Fibroblast of lung (primary cell): ENCODE measurements at places on chromosomes 2 and 18.

DNA sequence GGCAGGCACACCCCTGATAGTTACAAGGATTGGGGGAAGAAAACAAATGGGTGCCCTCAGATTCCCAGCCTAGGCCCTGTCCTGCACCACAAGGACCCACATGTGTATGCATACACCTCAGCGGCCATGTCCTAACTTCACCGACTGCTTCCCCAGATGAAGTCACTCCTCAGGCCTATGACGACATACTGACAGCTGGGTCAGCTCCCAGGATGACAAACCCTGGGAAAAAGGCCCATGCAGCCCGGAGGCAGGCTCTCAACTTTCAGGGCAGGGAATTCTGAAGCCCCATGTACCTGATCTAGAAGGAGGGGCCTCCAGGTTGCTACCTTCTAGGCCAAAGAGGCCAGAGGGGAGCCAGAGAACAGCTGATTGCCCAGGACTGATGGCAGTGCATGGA, 11.0 kb upstream of the PLEKHM3 start:
- peak; percentile 42 for DNase-seq

- no peak for DNase-seq
These were observed 184.5 kb upstream of the CWC22 start for GRCh38 chr2:180191432-180192124.

DNA sequence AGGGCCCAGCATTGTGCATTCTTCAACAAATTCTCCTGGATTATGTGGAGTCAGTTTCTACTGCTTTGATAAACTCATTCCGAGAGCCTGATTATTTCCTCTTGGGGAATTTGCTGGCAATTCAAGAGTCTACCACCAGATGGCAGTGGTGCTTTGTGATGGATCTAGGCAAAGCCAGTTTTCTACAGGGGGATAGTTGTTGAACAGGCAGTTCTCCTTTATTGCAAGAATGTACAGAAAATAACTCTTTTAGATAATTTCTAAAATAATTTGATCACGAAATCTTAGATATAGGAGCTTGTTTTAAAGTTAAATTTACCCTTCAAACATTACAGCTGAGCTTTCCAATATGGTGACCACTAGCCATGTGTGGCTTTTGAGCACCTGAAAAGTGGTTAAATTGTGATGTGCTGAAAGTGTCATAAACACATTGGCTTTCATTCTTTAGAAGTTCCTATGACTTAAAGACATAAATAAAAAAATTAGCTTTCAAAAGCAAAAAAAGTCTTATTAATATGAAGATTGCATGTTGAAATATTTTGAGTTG, 66.7 kb upstream of the HAAO start:
- DNase-seq = peak; percentile 58

GRCh38 chr18:76195601-76196000, 299.4 kb downstream of the ZNF516 start:
- DNase-seq = peak; percentile 3

DNA sequence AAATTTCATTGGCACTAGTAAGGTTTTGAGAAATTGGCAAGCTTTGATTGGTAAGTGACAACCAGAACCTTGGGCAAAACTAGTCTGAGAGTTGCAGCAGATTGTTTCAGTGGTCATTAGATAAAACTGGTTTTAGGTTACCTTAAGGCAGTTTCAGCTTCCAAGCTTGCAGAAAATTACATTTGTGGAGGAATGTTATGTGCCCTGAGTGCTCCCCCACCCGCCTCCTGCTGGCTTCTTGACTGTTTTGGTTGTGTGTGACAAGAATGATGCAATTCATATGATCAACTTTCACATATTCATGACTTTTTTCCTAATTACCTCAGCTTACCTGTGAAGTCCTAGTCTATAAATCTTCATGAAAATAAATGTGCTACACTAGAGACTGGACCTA, 599.5 kb upstream of the ZNF804A start:
- DNase-seq = no peak

DNA sequence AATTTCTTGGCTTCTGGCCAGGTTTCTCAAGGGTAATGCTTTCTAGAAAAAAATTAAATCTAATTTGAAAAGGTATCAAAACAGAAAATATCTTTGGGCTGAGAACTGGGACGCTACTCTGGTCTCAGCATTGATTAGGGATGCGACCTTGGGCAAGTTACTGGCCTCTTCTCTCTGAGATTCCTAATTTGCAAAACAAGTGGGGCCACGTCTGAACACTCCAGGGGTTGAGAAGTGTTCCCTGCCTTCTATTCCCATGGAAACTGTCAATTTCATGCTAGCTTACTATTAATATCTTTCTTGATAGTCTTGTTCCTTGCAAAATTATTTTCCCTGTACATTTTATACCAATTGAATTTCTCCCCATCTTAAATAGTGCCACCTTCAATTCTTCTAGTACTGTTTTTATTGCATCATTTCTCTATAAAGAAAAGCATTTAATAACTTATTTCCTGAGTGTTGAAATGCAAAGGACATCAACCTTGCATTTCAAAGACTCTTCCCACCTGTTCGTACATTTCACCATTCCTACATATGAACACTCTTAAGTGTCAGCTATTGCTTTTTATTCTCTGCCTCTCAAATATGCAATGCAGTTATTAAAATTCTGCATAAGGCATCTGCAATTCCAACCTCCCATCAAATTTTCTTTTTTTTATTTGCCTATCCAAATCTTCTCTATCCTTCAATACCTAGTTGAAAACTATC, 118.3 kb upstream of the DSEL start:
- no peak for DNase-seq

GRCh38 chr2:152445791-152446201, 110.8 kb downstream of the FMNL2 start:
- peak; percentile 84 for DNase-seq

- no peak for DNase-seq
These were observed 607.5 kb upstream of the REG3G start for GRCh38 chr2:78418021-78418420.

DNA sequence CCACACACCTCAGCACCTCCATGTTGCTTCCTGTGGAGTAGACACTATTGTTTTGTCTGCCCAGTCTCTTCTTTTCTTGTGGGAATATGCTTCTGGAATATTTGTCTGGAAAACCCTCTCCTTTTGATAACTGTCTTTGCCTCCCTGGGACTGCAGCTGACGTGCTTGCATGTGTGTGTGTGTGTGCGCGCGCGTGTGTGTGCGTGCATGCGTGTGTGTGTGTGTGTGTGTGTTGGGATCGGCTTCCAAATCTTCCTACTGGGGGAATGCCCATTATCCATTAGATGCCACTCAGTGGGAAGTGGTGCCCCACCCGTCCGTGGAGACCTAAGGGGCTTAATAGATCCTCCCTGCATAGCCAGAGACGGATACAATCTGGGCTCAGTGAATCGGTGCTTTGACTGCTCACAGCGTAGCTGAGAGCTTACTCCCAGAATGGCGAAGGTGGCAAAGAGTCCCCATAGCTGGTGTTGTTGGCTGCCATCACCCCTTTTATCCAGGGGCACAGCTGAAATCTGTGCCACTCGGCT, 86.9 kb downstream of the RRM2 start:
- no peak for DNase-seq

DNA sequence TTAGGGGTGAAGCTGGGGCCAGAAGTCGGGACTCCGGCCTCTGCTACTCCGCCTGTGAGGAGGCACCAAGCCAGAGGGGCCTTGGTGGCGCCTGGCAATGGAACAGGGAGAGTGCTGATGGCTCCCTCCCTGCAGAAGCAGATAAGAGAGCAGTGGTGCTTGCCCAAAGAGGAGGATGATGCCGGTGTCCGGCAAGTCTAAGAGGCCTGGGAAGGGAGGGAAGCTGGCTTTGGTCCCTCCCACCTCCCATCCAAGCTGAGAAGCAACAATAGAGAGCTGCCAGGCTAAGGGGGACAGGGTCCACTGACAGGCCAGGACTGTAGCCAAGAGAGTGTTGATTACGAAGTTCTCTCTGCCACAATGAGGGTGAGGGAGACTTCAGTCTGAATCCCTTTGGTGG, 479.5 kb downstream of the TNS1 start:
- no peak for DNase-seq

GRCh38 chr2:205561441-205561840, 120.9 kb upstream of the NRP2 start:
- no peak for DNase-seq

DNA sequence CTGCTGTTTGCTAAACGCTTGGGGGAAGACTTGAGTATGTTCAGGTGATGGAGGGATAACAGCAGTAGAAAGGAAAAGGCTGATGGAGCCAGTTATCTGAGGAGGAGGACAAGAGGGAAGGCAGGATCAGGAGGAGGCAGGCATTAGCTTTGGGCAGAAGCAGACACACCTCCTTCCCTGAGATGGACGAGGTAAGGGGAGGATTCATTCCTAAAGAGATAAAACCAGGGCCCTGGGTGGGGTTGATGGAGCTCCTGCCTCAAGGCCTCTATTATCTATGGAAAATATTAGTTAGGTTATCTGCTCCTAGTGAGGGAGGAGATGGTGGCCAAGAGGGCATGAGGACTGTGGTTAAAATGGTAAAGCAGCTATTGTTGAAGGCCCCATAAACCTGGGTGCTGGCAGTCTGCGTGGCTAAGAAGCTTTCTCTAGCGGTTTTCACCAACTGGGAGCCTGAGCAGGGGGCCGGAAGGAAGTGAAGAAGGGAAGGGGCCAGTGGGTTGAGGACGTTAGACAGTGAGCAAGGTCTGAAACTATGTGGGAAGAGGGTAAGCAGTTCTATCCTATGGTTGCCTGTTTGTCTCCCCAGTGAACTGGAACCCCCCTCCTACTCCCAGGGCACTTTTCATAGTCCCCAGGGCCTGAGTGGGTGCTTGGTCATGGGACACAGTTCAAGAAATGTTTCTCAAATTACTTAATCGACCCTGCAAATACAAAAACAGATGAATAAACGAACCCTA, 56.6 kb upstream of the HK2 start:
- no peak for DNase-seq

GRCh38 chr2:18724371-18725145, 135.2 kb upstream of the NT5C1B start:
- DNase-seq = no peak

- no peak for DNase-seq
These were observed 199.8 kb downstream of the CLIP4 start for GRCh38 chr2:29314816-29315571.

DNA sequence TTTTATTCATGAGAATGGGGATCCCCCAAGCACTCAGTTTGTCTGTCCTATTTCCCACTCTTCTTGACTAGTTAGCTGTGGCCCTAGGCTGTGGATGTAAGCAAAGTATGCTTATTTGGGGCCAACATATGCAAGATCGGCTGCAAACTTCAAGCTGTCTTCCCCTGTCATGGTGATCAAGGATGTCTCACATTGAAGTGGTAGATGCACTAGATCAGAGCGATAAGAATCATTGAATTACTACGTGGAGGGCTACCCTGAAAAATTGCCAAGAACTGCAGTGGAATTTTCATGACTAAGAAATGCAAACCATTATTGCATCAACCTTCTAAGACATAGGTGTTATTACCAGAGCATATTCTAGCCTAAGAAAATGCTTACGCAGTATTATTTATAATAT, 527.4 kb downstream of the RNF144A start:
- no peak for DNase-seq

DNA sequence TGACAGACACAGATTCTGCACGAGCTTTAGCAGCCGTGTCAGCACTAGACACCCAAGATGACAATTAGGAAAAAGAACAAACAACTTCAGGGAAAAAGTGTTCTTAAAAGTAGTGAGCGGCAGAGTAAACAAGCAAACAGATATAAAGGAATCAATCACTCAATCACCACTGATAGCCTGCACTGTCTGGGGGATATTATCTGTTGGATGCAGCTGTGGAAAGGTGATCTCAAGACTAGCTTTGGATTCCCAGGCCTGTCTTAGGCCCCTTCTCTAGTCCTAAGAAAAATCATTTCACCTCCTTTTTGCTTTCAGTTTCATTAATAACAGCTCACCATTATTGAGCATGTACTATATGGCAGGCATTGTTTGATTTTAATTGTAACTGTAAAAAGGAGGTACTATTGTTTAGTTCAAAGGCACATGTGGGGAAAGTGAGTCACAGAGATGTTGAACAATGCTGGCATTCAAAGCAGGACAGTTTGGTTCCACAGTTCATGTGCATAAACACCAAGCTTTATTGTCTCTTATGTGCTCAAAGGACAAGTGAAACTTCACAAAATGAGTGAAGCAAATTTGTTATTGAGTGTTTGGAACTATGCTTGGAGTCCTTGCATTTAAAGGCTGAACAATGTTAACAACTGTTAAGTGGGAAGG, 147.3 kb upstream of the TCF4 start:
- DNase-seq = no peak

GRCh38 chr18:9333441-9334328, 888 bp upstream of the TWSG1 start:
- no peak for DNase-seq

- no peak for DNase-seq
These were observed 50.6 kb downstream of the SLC9A4 start for GRCh38 chr2:102523651-102524050.

GRCh38 chr2:137161250-137161649, 395.9 kb downstream of the THSD7B start:
- no peak for DNase-seq

- DNase-seq = no peak
These were observed 10.4 kb downstream of the ARHGAP25 start for GRCh38 chr2:68745006-68745405.

DNA sequence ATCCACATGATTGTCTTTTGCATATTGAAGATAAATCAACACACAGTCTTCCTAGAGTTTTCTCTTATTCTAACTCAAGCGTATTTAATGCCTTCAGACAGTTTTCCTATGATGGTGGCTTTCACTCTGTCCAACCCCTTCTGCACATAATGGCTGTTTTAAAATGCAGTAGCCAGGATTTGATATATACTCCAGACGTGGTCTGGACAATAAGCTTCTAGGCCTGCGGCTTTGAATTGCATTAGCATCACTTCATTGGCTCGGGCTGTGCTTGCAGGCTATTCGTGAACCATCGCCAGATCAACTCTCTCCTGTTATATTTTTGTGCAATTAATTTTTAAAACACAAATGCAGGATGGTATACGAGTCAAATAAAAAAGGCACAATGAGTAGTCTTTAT, 235.3 kb downstream of the BCL2 start:
- no peak for DNase-seq

DNA sequence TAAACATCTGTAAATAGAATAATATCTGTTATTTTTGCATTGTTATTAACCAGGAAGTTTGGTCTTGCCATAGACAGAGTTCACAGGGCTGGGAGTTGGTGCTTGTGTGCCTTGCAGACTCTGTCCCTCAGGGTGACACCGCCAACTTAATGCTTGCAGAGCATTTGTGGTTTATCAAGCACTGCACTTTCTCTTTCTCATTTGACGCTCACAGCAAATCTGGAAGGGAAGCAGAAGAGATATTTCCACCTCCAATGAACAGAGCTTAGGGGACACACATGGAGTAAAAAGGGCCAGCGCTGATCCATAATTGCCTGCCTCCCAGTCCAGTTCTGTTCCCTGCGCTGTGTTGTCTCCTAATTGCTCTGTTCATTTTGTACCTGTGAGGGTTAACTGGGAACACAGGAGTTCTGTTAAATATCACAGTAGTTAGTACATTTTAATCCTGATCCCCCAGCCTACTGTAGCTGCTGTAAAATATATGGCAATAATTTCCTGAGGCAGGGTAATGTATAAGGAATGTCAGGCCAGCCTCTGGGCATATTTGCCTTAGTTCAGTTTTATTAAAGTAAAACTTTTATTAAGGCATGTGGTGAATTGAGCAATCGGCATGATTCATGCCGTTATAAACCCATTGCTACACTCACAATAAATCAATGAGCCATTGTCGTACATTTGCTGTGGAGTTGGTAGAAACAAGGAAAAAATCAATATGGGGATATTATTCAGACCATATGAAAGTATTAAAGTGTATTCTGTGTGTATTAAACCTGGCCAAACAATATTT, 182.5 kb upstream of the OSR1 start:
- peak; percentile 97 for DNase-seq
